Activated CD8-positive, alpha-beta memory T cell treated with anti-CD3 and anti-CD28 coated beads, Interleukin-2, amount 10 ng/mL, durations not matched to agents 7 days and 5 days (primary cell): ENCODE measurements at places on chromosomes 2 and 18. TPM values are rescaled to one million over a fixed set of nuclear protein-coding genes. Genes with fewer than 3 reads are reported as not detected.

DNA sequence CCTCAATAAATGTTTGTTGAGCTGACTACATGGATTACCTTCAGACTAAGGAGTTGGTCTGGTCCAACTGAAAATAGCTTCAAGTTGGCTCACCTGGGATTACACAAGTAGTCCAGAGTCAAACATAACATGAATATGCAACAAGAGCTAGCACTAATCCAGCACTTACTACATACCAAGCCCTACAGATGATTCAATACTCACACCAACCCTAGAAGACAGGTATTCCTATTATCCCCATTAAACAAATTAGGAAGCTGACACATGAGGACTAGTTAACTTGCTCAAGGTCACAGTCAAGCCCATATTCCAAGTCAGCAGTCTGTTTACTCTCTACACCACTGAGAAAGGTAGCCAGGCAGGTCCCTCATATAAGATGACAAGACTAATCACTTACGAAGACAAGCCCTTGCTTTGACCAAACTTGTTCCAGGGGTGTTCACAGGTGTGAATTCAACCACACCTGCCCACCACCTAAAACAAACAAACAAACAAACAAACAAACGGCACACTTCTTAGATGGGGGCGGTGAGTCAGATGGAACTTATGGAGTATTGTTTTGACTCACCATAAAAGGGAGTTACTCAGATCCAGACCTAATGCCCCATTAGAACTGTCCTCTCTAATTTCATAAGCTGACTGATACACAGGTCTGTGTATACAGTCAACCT lies 29.1 kb downstream of the TMEM131 start:
- H3K27me3 ChIP-seq = no peaks in the 10 kb centered on the region
- peaks cover 8% of the 10 kb centered on the region for H3K36me3 ChIP-seq
- H3K27ac ChIP-seq = no peak overlapping the region
- DNase-seq = no peak
- peaks cover 45% of the 10 kb centered on the region for H3K4me1 ChIP-seq
- no peak overlapping the region for H3K4me3 ChIP-seq

DNA sequence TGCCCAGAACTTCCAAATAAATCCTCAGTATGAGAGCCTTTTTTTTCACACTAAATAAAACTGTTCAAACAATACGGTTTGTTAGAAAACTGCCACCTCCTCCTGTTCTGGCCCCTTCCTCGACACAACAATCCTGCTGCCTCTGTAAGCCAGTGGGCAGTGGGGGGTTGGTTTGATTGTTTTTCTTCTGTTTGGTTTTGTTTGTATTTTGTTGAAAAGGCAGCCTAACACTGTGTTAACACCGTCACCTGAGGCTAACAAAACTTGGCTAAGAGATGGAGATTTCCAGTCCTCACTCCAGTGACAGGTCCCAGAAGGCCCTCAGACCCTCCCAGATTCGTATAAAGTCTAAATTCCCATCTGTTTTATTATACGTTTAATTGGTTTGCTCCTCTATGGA lies 402.1 kb downstream of the ZNF521 start:
- no peaks in the 10 kb centered on the region for H3K36me3 ChIP-seq
- H3K4me1 ChIP-seq = no peaks in the 10 kb centered on the region
- no peak overlapping the region for H3K27ac ChIP-seq
- DNase-seq = no peak
- no peak overlapping the region for H3K4me3 ChIP-seq

- no peak overlapping the region for H3K27ac ChIP-seq
- no peaks in the 10 kb centered on the region for H3K36me3 ChIP-seq
- peaks cover 3% of the 10 kb centered on the region for H3K27me3 ChIP-seq
These were observed 116.0 kb downstream of the FAM161A start for GRCh38 chr2:61737841-61738240.

DNA sequence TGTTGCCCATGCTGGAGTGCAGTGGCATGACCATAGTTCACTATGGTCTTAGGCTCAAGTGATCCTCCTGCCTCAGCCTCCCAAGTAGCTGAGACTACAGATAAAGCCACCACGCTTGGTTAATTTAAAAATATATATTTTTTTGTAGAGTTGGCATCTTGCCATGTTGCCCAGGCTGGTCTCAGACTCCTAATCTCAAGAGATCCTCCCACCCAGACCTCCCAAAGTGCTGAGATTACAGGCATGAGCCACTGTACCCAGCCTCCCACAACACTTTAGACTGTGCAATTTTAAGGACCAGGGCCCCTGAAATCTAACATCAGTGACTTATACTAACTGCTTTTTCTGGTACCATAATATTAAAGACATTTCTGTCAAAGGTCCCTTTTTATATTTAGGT lies 5.2 kb downstream of the TXNDC2 start:
- no peaks in the 10 kb centered on the region for H3K36me3 ChIP-seq
- H3K4me1 ChIP-seq = peaks cover 11% of the 10 kb centered on the region
- H3K4me3 ChIP-seq = no peak overlapping the region
- peaks cover 3% of the 10 kb centered on the region for H3K27me3 ChIP-seq

GRCh38 chr18:78731016-78731397 lies 248.6 kb upstream of the SALL3 start:
- no peak for DNase-seq
- H3K4me3 ChIP-seq = no peak overlapping the region
- no peaks in the 10 kb centered on the region for H3K36me3 ChIP-seq
- no peaks in the 10 kb centered on the region for H3K27me3 ChIP-seq

GRCh38 chr2:49598231-49598630 lies 443.9 kb upstream of the FSHR start:
- H3K27ac ChIP-seq = no peak overlapping the region
- H3K4me1 ChIP-seq = no peaks in the 10 kb centered on the region
- DNase-seq = no peak
- no peak overlapping the region for H3K4me3 ChIP-seq
- no peaks in the 10 kb centered on the region for H3K36me3 ChIP-seq

DNA sequence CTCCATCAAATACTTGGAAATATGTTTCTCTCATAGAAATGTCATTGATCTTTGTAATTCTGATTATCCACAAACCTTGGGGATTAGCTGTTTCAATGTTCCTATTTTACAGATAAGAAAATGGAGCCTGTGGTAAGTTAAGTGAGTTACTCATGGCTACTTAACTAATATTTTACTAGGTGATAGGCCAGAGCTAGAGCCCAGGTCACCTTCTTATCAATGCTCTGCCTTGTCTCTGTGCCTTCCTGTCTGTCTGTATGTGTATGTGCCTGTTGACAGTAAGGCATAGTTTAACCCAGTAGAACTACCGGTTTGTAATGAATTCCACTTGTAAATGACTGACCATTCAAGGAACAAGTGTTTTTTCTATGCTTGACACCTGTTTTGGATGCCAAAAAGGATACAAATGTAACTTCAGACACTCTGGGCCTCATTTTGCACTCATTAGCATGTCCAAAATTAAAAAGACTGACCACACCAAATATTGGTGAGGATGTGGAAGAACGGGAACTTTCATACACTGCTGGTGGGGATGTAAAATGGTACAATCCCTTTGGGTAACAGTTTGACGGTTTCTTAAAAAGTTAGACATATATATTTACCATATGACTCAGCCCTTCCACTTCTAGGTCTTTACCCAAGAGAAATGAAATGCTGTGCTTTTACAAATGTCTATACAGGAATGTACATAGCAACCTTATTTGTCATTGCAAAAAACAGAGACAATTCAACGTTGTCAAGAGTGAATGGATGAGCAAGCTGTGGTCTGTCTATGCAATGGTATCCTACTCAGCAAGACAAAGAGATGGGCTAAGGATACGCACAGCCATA lies 19.6 kb upstream of the IL1A start:
- no peak overlapping the region for H3K4me3 ChIP-seq
- peaks cover 22% of the 10 kb centered on the region for H3K36me3 ChIP-seq
- H3K27me3 ChIP-seq = no peaks in the 10 kb centered on the region
- peaks cover 44% of the 10 kb centered on the region for H3K4me1 ChIP-seq

- DNase-seq = no peak
- no peak overlapping the region for H3K4me3 ChIP-seq
- H3K27ac ChIP-seq = no peak overlapping the region
- no peaks in the 10 kb centered on the region for H3K27me3 ChIP-seq
- peaks cover 18% of the 10 kb centered on the region for H3K36me3 ChIP-seq
These were observed 265.9 kb downstream of the SETBP1 start for GRCh38 chr18:44946529-44947113.

- no peak overlapping the region for H3K27ac ChIP-seq
- no peak overlapping the region for H3K4me3 ChIP-seq
- no peaks in the 10 kb centered on the region for H3K27me3 ChIP-seq
- no peaks in the 10 kb centered on the region for H3K4me1 ChIP-seq
These were observed 50.6 kb downstream of the C2orf76 start for GRCh38 chr2:119316066-119316465.

DNA sequence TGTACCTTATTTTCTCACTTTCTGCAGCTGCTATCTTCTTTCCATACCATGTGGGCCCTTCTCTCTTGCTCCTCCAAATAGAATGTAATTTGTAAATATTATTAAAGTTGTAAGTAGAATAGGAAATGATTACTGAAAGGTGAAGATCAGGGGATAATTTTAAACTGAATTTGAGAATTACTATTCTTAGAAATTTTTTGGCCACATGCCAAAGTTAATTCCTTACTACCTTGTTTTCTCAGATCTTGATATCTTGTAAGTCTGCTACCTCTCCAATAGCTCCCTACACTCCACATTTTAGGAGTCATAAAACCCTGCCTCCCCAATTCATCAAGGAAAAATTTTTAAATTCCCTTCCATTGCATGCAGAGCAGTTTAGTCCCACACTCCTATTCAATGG lies 442.7 kb downstream of the SATB2 start:
- no peaks in the 10 kb centered on the region for H3K36me3 ChIP-seq
- H3K27me3 ChIP-seq = no peaks in the 10 kb centered on the region
- H3K4me1 ChIP-seq = no peaks in the 10 kb centered on the region
- H3K4me3 ChIP-seq = no peak overlapping the region
- H3K27ac ChIP-seq = no peak overlapping the region

DNA sequence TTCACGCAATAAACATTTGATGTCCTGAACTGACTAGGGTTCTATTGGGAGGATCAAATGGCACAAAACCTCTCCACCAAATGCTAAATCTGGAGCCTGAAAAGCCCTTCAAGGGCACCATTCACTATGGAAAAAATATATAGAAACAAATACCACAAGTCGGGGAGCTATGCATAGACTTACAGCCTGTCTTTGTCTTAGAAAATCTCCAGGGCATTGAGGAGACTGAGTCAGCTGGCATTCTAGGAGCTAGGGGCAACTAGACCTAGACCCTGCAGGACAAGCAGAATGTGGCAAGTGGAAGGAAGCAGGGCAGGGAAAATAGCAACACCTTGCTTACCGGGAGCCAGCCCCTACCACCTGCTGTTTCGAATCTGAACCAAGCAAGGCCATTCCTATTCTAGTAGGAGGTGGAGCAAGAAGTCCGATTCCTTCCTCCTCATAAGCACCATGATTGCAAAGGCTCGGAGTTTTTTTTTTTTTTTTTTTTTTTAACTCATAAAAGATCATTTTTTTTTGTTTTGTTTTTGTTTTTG lies 77.8 kb downstream of the DDX1 start:
- H3K4me1 ChIP-seq = no peaks in the 10 kb centered on the region
- DNase-seq = no peak
- no peaks in the 10 kb centered on the region for H3K36me3 ChIP-seq

GRCh38 chr18:74019864-74020263 lies 127.8 kb downstream of the FBXO15 start:
- no peaks in the 10 kb centered on the region for H3K4me1 ChIP-seq
- H3K36me3 ChIP-seq = no peaks in the 10 kb centered on the region
- DNase-seq = no peak
- no peak overlapping the region for H3K27ac ChIP-seq

- H3K4me3 ChIP-seq = no peak overlapping the region
- no peak for DNase-seq
- no peaks in the 10 kb centered on the region for H3K27me3 ChIP-seq
- no peak overlapping the region for H3K27ac ChIP-seq
- no peaks in the 10 kb centered on the region for H3K36me3 ChIP-seq
These were observed 195.3 kb upstream of the MEIS1 start for GRCh38 chr2:66239655-66240054.

- H3K4me1 ChIP-seq = peaks cover 5% of the 10 kb centered on the region
- H3K27ac ChIP-seq = no peak overlapping the region
- H3K4me3 ChIP-seq = no peak overlapping the region
- no peak for DNase-seq
- H3K27me3 ChIP-seq = peaks cover 12% of the 10 kb centered on the region
These were observed 28.1 kb upstream of the PTPN2 start for GRCh38 chr18:12911929-12912703.

- DNase-seq = no peak
- no peak overlapping the region for H3K4me3 ChIP-seq
- no peak overlapping the region for H3K27ac ChIP-seq
- peaks cover 7% of the 10 kb centered on the region for H3K4me1 ChIP-seq
- H3K27me3 ChIP-seq = peaks cover 14% of the 10 kb centered on the region
These were observed 60.4 kb upstream of the GAREM1 start for GRCh38 chr18:32530947-32531651.

DNA sequence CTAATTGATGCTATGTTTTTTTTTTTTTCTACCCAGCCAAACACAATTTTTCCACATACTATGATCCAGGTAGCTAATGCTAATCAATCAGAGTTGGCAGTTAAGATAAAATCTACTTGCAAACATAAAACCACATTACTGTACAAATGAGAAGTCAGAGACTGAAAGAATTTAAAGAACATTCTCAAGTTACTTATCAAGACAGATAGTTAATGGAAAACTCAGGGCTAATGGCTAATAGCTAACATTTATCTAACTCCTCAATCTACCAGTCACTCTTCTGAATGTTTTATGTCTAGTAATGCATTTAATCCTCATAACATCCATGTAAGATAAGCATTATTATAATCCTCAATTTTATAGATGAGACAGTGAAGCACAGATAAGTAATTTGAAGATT lies 537.6 kb upstream of the SETBP1 start:
- no peaks in the 10 kb centered on the region for H3K4me1 ChIP-seq
- no peak for DNase-seq
- no peak overlapping the region for H3K4me3 ChIP-seq
- H3K36me3 ChIP-seq = no peaks in the 10 kb centered on the region
- no peak overlapping the region for H3K27ac ChIP-seq

DNA sequence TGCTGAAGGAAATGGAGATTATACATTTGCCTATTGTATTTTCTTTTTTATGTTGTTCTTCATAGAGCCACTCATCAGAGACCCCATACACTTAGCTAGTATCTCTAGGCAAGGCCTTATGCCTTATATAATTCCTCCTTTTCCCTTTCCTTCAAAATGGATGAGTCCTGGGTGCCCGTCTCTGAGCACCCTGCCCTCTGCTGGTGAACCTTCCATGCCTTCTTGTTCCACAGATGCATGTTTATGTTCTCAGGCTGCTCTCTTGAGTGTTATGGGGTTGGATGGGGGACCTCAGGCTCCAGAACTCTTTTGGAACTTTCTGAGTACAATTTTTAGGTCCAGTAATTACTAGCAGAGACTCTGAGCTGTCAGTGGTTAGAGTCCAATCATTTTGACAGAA lies 368.6 kb upstream of the SPRED2 start:
- no peaks in the 10 kb centered on the region for H3K27me3 ChIP-seq
- H3K4me1 ChIP-seq = no peaks in the 10 kb centered on the region
- no peak for DNase-seq
- H3K4me3 ChIP-seq = no peak overlapping the region

TUBB8B gene
- not detected for total RNA-seq

PRKAG3 gene
- total RNA-seq = not detected

GPR35 gene
- total RNA-seq = 14.4 TPM

RAPGEF4 gene
- 0.21 TPM for total RNA-seq

NTSR2 gene
- total RNA-seq = not detected

VIL1 gene
- not detected for total RNA-seq

ASB3 gene
- total RNA-seq = 27.6 TPM

DSG4 gene
- total RNA-seq = not detected

SLC4A5 gene
- 0.42 TPM for total RNA-seq

ITGA6 gene
- total RNA-seq = 5.5 TPM
